Activated T-helper 1 cell treated with anti-CD3 and anti-CD28 coated beads, Interleukin-12 subunit alpha, Interleukin-12 subunit beta, Interleukin-2, Interleukin-4 antibody, amounts not matched to agents 30 ng/mL and 10 ng/mL and 1 ng/mL, durations not matched to agents 14 hours and 24 hours and 36 hours (primary cell): ENCODE measurements at places on chromosomes 4 and X.

DNA sequence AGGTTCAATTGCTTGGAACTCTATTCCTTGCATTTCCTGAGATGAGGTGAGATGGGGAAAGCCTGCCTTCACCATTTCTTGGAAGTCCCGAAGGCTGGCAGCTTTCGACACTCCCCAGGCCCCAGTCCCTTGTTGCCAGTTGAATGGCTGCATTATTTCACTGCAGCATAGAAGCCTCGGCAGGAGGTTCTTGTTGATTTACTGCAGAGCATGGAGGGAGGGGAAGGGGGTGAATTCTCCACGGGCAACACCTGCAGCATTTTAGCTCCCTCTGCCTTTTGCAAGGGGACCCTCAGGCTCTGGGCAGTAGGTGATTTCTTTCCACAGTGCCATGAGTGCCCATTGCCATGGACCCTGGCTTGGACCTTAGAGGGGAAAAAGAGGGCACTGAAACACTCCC, 10.7 kb upstream of the BCLAF3 start:
- DNase-seq: no peak

GRCh38 chr4:31086756-31087330, 366.7 kb downstream of the PCDH7 start:
- DNase-seq: no peak

DNA sequence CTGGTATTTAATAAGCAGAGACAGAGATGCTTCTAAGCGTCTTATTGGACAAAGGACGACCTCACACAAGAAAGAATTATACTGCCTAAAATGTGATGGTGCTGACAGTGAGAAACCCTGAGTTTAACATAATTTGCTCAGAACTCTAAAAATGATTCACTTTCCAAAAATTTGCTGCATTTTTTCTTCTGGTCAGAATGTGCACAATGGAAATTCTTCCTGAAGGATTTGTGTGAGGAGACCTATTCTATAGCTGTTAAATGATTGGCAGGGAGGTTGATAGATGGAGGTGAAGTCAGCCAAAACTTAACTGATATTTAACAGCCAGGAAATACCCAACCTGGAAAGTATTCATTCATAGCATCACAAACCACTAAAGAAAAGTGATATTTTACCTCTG, 1.7 kb downstream of the MAGEC3 start:
- no peak for DNase-seq

- DNase-seq: no peak
Measured at GRCh38 chr4:172740434-172740833, 428.2 kb upstream of the GALNT7 start.

DNA sequence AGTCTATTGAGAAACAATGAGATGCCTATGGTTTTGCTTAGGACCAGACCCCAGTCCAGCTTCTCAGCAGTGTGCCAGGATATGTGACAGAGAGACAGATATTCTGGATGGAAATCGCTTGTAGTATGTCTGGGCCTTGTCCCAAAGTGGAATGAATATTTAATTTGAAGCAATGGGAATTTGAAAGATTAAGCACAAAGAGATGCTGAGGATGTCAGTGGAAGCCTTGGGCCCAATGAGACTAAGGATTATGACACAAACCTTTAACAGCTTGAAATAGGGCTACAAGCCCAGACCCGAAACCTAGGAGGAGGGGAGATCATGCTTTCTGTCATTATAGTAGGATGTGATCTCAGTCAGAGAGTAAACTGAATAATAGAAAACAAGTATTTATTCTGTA, 459.2 kb downstream of the FAT4 start:
- no peak for DNase-seq
